ENCODE measurements at places on chromosomes 11 and 22. TPM values are rescaled to one million over a fixed set of nuclear protein-coding genes. Genes with fewer than 3 reads are reported as not detected.
A peak's percentile ranks its signal among the peaks of the same experiment; 100 is the strongest.

DNA sequence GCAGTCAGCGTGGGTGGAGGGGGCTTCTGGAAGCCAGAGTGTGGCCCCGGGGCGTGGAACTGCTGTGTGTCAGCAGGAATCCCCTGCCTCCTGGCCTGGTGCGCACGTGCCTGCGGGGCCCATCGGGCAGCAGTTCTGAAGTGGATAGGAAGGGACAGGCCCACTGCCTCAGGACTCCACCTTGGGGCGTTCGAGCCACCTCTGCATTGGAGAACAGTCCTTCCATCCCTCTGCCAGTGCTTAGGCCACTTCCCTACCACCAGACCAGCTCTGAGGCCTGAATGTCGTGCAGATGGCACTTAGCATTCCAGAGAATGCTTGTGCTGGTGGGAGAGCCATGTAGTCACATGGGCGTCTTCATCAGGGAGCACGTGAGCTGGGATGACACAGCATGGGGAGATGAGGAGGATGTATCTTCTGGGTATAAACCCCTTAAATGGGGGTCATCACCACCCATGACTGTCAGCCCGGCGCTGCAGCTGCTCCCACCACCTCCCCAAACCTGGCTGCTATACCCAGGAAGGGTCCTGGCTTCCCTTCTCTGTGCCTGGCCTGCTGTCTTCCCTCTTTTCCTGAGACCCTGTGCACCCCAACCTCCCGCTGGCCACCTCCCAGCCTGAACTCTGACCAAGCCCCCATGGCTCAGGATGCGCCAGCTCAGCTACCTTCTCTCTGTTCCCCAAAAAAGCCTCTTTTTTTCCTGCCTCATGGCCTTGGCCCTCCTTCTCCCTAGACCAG, 9.7 kb downstream of the INCENP start:
- DNase-seq, result no peak

GRCh38 chr11:119347940-119348605, 1.6 kb upstream of the MFRP start:
- no peak for DNase-seq

DNA sequence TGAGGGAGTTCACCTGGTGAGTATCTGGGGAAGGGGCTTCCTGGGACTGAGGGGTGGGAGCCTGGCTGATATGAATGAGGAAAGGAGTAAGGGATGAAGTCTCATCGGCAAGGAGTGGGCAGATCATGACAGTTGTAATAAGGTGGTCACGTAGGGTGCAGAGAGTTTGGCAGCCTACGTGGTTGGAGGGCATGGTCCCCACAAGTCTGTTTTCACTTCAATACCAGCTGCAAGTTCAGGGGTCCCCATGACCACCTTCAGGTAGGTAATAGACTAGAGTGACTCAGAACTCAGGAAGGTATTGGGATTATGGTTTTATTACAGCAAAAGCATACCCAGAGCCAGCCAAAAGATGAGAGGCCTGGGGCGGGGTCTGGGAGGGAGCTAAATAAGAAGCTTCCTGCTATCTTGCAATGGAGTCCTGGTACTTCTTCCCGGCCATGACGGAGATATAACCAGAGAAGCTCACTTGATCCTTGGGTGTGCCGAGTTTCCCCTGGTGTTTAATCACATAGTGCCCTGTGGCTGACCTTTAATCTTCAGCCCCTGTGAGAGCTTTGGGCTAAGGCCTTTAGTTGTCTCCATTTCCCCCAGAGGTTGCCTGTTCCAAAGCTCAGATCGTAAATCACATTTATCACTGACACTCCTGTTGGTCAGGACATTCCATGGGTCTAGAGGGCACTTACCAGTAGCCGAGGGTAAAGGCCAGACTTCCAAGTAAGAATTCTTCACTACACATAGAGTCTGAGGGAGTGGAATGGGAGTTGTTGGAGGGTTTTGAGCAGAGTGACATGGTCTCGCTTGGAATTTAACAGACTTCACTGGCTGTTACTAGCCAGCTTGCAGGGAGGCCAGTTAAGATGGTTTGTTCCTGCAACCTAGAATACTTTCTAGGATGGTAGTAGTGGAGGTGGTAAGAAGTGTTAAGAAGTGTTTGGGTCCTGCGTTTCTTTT, 9.1 kb downstream of the SLC3A2 start:
- DNase-seq, result no peak

DNA sequence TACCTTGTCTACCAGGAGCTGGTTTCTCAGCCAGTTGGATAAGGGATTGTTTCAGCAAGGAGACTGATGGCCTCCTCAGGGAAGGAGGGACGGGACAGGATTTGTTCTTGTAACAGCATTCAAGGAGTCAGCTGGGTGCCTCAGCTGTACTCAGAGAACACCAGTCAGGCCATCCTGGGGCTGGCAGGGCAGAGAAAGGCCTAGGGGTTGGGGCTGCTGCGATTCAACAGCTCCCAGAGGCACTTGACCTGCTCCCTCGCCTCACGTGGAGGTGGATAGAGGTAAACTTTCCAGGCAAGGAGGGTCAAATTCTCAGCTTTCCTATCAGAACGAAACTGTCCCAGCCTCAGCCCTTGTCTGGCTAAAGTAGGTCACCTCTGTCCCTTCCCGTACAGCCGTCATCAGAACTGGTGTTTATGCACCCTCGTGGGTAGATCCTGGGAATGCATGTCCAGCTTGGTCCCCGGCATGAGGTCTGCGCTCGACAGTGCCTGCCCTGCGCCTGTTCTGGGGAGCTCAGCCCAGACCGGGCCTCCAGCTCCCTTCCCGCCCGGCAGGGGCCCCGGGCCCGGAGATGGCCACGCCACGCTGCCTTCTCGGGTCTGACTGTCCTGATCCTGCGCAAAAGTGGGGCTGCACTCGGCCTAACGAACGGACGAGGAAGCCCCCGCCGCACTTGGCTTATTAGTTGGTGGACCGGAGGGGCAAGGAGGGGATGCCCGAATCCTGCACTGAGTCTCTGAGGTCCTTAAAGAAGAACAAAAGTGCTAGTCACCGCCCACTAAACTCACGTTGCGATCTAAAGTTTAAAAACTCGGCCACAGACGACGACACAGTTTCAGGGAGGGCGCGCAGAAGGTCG, 762 bp upstream of the CCDC134 start:
- DNase-seq, result peak; percentile 17

DNA sequence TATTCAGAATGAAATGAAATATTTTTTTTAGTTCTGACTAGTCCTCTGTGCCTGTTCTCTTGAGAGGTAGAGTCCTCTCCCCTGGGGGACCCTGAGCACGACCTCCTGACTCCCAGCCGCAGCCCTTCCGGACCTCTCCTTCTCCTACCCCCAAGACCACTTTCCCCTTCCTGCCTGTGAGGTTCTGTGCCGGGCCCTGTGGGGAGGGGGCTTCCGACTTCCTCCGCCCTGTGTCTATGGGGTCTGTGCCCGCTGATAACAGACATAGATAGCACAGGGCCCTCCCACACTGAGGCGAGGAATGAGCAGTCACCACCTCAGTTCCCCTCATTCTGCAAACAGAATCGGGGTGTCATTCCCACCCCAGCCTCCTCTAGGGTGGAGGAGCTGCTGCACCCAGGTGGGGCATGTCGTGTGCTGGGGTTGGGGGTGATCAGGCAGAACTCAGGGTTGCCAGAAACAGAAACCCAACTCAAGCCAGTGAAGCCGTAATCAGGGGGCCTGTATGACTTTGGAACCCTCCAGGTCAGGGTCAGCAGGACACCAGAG, 11.9 kb upstream of the PKP3 start:
- no peak for DNase-seq

DNA sequence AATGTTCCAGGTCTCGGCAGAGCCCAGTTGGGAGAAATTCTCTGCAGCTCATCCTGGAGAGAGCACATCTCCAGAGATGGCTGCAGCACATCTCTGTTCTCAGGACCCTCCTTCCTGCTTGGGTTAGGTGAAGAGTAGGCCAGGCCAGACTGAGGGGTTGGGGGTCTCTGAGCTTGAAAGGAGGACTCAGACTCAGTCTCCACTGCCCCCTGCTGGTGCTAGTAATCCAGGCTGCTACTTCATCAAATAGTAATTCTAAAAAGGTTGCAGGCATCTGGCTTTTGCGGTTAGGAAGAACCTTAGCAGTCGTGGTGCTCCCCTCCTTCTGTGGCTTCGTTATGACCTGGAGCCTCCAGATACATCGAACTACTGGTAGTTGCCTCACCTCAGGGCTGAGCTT, 9.7 kb downstream of the TUB start:
- peak; percentile 10 for DNase-seq

DNA sequence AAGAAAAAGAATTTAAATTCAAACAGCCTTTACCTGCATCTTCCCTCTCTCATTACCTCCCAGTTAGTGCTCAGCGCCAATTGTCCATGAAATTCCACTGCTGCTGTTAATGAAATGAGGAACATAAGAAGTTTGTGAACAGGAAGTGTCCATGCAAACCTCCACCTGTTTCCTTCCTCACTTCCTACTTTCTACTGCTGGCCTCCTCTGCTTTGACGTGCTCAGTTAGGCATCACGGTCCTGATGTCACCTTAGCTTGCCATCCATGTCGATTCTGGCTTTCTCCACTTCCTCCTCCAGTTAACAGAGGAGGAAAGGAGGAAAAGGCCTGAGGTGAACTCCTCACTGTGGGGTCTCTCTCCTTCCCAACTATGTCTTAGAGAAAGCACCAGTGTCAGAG, 26.9 kb upstream of the HTR3A start:
- DNase-seq, result no peak

DNA sequence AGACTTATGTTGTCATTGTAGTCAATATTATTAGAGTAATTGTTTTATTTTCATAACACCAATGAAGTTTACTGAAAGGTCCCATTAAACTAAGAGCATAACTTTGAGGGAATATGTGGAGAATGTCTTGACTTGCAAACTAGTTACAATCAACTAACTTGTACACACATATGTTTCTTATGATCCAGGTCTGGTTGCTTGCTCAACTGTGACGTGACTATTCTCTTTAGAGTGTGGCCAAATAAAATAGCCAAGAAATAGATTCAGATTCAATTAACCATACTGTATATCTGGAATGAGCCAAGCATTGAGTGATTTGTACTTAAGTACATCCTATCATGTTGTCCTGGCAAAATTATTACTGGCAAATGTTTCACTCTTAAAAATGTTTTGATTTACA, 101.7 kb downstream of the METTL15 start:
- no peak for DNase-seq

APOL1 gene
- total RNA-seq, result 8.0 TPM

TIMM10B gene
- 26.2 TPM for total RNA-seq

All from RPMI7951 (cell line).